Ecto neural progenitor cell (in vitro differentiated cells): ENCODE measurements at places on chromosomes 5 and 9.

- DNase-seq, result no peak
These were observed 20.2 kb upstream of the WHRN start for GRCh38 chr9:114525513-114525912.

DNA sequence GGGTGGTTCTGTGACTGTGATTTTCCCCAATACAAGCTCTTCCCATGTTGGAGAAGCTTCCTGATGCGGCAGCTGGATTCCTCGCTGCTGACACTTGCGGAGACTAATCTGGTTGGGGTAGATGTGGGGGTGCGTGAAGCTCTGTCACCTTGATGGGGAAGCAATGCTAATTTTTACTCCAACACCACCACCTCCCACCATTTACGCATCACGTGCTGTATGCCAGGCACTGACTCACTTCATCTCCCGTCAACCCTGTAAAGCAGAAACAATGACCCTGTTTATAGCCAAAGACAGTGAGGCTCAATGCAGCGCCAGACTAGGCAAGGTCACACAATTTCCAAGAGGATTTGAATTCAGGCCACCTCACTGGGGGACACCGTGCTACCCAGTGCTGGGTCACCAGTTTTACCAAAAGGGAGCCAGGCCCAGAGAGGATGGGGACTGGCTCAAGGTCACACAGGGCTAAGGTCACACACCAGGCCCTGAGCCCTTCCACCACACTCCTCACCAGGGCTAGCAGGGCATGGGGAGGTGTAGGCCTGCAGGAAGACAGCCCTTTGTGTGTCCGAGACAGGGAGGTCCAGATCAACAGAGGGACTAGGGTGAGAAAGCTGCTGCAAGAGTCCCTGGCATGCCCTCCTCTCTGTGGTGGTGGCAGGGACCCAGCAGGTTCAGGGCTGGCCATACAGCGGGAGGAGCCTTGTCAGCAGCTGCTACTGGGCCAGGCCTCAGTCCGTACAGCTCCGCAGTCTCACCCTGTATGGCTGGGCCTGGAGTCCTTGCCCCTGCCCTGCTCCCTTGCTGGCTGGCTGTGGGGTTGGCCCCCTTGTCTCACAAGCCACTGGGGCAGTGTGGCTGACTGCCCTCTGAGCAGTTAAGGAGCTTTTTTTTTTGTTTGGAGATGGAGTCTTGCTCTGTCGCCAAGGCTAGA lies 3.3 kb downstream of the STKLD1 start:
- DNase-seq, result no peak

- DNase-seq, result no peak
These were observed 125.8 kb upstream of the ZNF366 start for GRCh38 chr5:72633041-72633445.

GRCh38 chr5:159819591-159820411 lies 96.5 kb upstream of the ADRA1B start:
- no peak for DNase-seq

DNA sequence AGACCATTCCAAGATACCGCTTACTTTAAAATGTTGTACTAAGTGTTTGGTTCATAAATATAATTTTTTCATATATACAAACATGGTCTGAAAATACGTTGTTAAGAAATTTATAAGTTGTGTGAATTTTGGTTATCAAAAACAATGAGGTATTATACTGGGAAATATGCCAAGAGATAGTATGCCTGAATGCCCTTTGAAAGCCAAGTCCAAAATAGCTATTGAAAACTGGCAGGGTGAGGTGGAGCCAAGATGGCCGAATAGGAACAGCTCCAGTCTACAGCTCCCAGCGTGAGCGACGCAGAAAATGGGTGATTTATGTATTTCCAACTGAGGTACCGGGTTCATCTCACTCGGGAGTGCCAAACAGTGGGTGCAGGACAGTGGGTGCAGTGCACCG lies 533.5 kb downstream of the ZNF608 start:
- DNase-seq, result no peak

- DNase-seq, result no peak
These were observed 58.1 kb downstream of the DENND1A start for GRCh38 chr9:123871781-123872180.

- no peak for DNase-seq
These were observed 9.8 kb downstream of the SLC44A1 start for GRCh38 chr9:105254226-105254625.

GRCh38 chr9:19232823-19233194 lies 2.3 kb downstream of the DENND4C start:
- no peak for DNase-seq

GRCh38 chr5:6135977-6136376 lies 242.4 kb downstream of the MED10 start:
- no peak for DNase-seq

- no peak for DNase-seq
These were observed 109.7 kb upstream of the LHFPL2 start for GRCh38 chr5:78758169-78758839.

DNA sequence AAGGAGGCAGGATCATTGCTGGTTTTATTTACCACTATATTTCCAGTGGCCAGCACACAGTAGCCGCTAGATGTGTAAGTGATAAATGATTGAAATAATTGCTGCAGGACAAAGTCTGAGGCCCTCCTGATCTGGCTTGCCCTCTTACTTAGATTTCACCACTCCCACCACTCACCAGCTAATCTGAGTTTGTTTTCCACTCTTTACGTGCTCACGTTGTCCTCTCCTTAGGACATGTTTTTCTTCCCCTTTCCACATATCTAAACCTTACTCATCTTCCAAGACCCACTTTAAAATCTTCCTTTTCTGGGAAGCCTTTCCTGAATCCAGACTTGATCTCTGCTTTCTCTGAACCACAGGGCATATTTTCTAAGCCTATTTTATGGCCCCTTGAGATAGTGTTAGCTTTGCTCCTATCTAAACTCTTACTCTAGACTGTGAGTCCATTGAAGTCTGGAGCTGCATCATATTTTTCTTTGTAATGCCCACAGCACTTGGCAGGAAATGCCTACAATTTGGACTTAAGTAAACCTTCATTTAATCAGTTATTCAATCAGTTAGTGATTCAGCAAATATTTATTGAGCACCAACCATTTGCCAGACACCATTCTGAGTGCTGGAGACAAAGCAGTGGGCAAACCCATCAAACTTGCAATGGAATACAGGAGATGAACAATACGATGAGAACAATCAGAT lies 2.4 kb downstream of the TLR4 start:
- no peak for DNase-seq

DNA sequence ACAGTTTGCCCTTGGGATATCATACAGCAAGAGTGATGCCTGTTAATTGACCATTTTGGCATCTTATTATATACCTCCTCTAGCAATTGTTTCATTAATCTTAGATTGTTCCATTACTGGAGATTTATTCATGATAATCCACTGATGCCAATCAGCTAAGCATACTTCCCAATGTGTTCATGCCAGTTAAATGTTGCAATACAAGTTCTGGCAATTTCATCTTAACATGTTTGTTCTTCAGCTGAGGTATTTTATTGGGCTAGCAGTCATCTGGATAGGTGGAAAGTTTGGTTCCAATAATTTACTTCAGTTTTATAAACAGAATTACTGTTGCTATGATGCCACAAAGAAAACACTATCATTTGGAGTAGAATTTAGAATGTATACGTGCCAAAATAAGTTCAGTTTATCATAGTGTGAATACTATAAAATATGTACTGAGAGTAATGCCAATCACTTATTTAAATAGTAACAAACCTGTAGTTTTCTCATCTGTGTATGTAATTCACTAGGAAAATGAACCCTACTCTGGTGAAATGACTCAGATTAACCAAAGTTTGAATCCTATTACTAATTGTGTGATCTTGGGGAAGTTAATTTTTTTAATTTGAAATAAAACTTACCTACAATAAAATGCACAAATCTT lies 27.9 kb upstream of the IL31RA start:
- DNase-seq, result no peak

- no peak for DNase-seq
These were observed 3.2 kb upstream of the ANP32B start for GRCh38 chr9:97979788-97980478.

DNA sequence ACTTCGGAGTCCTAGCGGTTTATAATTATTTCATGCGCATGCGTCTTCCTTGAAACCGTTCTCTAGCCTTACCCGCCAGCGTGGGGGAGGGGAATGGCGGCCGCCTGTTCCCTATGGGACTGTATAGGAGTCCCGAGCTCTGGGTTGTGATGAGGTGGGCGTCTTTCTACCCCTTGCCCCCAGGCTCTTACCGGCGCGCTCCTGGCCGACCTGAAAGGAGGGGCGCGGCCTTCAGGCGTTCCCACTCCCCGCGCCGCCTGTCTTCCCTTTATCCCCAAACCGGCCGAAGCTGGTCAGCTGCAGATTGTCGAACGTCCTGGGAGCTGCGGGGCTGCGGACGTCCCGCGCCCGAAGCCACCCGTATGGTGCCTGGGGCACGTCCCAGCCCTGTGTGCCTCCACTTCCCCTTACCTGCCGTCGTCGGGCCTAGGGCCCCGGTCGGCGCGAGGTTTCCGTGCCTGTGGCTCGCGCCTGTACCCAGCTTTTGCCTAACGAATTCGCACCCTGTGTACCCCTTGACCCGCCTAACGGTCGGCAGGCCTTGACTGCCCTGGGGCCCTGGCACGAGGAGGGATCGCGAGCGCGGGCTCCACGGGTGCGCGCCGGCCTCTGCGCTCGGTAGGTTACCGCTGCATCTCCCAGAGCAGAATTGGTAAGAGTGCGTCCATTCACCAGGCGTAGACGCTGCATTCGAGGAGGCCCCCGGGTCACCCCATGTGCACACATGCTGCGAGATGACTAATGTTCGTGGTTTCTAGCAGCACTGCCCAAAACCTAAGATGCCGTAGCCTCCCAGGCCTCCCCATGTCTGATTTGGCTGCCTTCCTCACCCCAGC lies 653 bp upstream of the HNRNPH1 start:
- no peak for DNase-seq

- DNase-seq, result no peak
These were observed 62.0 kb downstream of the TMC1 start for GRCh38 chr9:72583370-72583769.

DNA sequence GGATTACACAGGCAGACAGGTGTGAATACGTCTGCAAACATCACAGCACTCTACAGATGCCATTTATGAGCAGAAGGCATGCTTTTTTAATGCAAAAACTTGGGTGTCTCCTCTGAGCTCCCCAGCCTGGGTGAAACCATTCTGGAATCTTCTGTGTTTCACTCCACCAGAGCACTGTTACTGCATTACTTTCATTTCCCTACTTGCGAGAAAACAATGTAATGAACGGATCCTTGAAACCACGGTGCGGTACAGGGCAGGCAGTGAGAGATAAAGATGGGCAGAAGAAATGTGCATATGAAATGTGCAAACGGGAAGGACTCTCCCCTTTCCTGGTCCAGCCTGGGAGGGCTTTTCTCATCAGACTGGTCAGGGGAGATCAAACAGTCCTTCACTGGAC lies 584.3 kb upstream of the KLF4 start:
- DNase-seq, result no peak

DNA sequence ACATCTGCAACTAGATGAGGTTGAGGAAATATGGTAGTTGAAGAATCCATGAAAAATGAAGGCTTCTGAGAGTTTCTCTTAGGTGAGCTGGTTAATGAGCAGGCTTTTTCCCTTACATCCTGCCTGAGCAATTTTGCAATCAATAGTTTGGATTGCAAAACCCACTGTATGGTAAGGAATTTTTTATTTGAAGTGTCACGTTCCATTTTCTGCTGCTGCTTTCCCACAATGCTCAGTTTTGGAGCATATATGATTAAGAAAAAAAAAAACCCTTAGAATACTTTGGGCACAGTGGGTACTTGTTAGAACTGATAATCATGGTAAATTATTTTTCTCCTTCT lies 144.2 kb downstream of the PCSK1 start:
- no peak for DNase-seq
